Thoracic aorta (tissue), 2 donors: ENCODE measurements at places on chromosomes 7 and 10.
A peak's percentile ranks its signal among the peaks of the same experiment; 100 is the strongest.

- DNase-seq, result no peak
These were observed at the start of gene SH3PXD2A for GRCh38 chr10:103855424-103855823. SH3PXD2A (minus strand) TSS chr10:103855576; CDS start chr10:103855266, 310 bp downstream.

GRCh38 chr7:125061776-125062397, 132.3 kb upstream of the POT1 start:
- no peak for DNase-seq

- no peak for DNase-seq
These were observed 53.4 kb downstream of the NRCAM start for GRCh38 chr7:108402865-108403264.

DNA sequence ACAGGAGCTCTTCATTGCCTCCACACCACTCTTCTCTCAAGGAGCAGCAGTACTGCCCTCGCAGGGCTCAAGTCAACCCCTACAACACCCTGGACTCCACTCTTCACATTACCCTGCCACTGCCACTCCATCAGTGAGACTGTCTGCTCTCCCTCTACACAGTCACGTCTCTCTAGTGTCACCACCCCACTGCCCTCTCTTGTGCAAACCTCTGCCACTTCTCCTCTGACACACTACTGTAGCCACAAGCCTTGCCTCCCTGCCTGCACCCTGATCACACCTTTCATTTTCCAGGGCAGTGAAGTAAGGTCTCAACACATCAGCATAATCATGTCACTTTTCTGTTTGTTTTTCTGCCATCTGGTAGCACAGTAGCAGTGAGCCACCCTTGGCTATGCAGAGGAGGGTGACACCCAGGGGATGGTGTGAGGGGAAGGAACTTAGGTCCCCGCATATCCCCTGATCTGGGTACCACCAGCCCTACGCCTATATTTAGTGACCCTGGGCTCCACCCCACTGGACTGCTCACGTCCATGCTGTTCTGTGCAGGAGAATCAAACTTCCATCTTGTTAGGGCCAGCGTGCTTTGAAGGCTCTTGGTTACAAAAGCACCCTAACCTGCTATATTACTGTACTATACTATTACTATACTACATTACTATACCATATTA, 1.6 kb downstream of the C10orf143 start:
- no peak for DNase-seq

DNA sequence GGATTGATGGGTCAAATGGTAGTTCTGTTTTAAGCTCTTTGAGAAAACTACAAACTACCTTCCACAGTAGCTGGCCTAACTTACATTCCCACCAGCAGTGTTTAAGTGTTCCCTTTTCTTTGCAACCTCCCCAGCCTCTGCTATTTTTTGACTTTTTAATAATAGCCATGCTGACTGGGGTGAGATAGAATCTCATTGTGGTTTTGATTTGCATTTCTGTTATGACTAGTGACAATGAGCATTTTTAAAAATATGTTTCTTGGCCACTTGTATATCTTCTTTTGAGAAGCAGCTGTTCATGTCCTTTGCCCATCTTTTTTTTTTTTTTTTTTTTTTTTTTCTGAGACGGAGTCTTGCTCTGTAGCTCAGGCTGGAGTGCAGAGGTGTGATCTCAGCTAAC, 155.2 kb upstream of the BMPER start:
- DNase-seq, result no peak

GRCh38 chr7:152596824-152597223, 79.1 kb downstream of the XRCC2 start:
- no peak for DNase-seq

DNA sequence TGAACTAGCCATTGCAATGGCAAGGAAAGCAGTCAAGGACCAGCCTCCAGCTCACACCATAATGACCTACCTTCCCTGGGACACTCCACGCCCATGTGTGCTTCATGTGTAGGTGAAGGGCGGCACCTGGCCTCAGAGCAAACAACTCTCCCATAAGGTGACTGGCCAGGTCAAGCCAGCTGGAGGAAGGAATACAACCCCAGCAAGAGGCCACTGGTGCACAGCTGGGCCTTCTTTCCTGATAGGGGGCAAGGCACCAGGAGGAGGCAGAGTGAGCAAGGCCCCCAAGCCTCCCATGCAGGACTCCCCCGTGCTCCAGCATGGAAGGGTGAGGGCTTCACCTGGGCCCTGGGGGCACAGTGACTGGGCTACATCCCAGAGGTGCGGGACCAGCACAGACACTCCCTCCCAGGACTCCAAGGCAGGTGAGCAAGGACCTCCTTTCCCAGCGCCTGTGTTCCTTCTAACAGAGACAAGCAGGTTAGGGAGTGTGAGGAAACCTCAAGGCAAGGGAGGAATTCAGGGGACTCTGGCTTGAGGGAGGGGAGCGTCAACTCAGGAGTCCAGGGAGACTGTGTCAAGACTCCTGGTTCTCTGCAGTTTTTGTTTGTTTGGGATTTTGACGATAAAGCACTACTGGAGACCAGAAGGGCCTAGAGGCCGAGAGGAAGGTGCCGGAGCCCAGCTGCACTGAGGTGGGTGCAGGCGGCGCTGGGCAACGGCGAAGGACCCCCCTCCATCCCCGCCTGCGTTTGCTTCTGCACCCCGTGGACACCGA, 1.7 kb downstream of the PTPRN2 start:
- no peak for DNase-seq

DNA sequence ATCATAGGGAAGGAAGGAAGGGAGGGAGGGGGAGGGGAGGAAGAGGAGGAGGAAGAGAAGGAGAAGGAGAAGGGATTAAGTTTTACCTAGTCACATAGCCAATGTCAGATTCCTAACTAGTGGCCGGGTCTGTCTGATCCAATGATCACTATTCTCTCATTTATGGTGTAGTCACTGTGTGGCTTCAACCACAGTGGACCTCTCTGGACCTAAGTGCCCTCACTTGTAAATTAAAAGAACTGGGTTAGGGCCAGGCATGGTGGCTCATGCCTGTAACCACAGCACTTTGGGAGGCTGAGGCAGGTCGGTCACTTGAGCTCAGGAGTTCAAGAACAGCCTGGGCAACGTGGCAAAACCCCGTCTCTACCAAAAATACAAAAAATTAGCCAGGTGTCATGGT, 6.6 kb upstream of the SERPINE1 start:
- no peak for DNase-seq

DNA sequence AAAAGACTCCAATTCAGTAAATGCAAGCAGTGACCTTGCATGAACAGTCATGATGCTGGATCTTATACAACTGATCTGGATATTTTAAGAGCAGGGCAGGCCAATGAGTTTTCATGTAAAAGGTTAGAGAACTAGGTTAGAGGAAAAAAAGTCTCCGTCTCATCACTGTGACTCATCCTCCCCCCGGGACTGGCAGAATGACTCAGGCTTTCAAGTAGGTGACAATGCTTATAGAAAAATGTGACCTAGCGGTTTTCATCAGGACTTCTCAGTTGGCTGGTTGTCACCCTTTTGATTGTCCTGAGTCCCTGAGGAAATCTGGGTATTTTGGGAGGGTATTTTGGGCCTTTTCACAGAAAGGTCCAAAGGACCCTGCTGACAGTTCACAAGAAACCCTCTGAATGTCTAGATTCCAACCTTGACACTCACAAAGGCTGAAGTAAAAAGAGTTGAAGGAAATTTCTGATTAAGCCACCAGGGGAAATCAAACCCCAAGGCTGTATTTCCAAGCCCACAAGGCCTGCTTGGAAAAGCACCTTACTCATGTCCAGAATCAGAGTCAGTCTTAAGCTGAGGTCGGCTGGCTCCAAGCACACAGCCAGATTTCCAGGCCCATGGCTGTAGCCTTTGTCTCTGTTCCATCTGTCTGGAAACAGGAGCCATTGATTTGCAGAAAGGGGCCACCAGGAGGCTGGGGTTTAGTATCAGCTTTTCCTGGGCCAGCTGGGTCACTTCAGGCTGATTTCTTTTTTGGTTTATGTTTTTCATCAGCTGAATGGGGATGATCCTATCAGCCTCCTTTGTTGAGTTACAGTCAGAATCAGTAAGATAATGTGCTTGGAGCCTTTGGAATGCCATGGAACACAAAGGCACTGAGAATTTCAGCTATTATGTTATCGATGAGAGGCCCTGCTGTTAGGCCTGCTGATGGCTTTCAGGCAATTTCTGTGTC, 226.4 kb upstream of the HABP2 start:
- peak; percentile 80 for DNase-seq

DNA sequence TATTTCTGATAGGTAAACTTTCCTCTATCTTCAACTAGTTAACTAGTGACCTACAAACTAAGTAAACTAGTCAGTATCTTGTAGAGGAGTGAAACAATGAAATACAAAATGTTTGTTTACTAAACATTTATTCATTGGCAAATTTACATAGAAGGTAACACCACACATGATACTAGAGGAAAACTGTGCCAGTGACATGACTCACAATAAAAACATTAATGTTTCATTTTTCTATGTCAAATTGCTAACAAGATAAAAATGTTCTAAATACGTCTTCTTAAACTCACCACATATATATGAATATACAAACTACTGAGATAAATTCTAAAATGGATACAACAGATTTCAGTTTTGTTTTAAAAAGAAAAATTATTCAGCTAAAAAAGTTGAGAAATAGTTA, 471.3 kb downstream of the PARD3 start:
- DNase-seq, result no peak

DNA sequence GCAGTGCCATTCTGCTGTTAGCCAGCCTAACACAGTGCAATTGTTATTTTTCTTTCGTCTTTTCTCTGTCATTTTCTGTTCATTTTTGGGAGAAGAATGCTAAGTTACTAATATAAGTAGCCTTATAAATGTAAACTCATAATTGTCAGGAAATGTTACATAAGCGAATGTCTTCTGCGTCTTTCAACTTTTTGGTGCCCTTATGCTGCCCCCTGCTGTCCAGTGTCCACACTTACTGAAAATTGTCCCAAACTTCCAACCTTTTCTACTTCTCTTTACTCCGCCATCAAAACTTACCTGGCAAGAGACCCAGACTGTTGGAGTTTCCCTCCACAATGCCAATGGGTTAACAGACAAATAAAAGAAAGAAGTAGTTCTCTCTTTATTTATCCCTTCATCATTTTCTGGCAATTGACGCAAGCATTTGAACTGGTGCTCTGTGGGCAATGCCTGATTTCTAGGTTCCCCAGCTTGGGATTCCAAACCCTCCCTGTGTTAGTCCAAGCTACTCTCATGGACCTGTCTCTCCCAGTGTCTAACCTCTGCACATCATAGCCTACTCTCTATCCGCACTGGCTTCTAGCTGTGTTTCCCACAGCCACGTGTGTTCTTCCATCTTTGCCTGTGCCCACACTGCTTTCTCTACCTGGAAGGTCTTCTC, 21.0 kb upstream of the EPC1 start:
- DNase-seq, result no peak

DNA sequence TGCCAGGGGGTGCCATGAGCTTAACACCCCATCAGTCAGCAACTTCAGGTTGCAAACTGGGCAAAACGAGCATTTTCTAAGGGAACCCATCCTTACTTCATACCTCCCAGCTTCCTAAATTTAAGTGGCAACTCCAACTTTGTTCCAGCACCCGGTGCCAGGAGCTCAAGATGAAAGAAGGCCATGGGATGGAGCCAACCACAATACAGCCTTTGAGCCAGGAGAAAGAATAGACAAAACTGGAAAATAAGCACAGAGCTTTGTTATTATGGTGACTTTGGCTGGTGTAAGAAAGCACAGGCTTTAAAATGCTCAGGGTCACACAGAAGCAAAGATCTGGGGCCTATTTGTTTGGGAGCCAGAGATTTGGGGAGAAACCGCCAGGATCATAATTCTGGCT, 388.7 kb upstream of the MGMT start:
- no peak for DNase-seq

GRCh38 chr7:11176985-11177555, 203.4 kb downstream of the PHF14 start:
- no peak for DNase-seq

GRCh38 chr7:22799633-22800032, 23.0 kb downstream of the TOMM7 start:
- DNase-seq, result no peak

GRCh38 chr7:81140252-81140651, 221.4 kb upstream of the SEMA3C start:
- no peak for DNase-seq

GRCh38 chr10:35565602-35566081, 39.5 kb upstream of the GJD4 start:
- no peak for DNase-seq

DNA sequence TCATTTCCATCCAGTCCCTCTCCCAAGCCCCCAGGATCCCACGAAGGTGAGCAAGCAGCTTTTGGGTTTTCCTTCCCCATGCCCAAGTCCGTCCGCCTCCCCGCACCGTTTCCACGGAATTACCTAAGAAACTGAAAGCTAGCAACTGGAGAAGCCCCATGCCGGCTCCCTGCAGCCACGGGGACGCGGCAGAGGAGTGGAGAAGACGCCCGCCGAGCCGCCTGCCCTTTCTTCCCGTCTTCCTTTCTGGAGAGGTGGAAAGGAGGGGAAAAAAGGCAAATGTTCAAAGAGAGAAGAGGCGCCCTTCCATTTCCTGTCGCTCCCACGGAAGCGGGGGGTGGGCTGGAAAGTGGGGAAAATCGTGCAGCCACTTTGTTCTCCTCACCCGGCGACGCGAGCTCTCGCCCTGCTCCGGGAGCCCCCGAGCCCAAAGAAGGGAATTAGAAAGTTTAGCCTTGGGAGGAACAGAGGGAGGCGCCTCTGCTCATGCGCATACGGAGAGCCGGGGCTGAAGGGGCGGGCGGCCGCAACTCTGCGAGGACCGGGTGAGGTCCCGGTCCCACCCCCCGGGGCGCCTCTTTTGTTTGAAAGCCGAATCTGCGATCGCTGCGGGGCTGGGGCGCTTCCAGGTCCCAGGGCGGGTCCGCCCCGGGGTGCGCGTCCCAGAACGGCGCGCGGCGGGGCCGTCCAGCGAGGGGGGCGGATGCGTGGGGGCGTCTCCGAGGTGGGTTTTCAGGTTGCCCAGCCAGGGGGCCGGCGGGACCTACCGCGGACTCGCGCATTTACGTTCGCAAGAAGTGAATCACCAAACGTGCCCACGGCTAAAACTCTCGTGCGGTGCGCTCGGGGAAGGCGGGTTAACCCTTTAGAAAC, at the start of gene LAMB1:
Gene LAMB1, minus strand, starts transcription at position 436 of the 873 bp plus-strand sequence. Its CDS starts 276 bp downstream, at position 160.
- DNase-seq, result no peak

DNA sequence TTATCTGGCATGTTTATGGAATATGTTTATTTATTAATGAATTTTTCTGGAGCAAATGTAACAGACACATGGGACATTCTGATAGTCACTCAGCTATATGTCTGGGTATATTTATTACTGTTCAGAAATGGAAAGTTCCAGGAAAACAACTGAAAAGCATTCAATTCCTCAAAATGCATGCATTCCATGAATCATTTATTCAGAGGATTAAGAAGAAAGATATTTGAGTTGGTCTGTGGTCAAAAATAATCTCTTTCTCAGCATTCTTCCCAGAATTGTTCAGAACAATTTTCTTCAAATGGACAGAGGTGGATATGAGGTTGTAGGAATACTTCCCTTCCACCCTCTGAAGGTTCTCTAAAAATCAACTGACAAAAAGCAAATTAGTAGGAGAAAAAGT, 97.6 kb upstream of the ITGB1 start:
- no peak for DNase-seq

GRCh38 chr7:95794917-95795515, 22.7 kb downstream of the DYNC1I1 start:
- DNase-seq, result no peak

DNA sequence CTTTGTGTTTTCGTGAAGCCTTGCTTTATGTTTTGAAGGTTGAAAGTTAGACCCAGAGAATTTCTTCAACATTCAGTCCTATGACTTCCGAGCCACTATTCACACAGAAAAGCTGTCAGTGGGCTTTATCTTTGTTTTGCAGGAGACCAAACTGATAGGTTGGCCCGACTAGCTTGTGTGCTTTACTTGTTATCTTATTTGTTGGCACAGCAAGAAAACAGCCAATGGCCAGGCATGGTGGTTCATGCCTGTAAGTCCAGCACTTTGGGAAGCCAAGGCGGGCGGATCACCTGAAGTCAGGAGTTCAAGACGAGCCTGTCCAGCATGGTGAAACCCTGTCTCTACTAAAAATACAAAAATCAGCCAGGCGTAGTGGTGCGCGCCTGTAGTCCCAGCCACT, 16.0 kb upstream of the GDI2 start:
- no peak for DNase-seq
